ENCODE measurements at places on chromosomes 12 and 14.

GRCh38 chr12:15276088-15276698 lies 46.1 kb upstream of the PTPRO start:
- peak; percentile 48 for DNase-seq

DNA sequence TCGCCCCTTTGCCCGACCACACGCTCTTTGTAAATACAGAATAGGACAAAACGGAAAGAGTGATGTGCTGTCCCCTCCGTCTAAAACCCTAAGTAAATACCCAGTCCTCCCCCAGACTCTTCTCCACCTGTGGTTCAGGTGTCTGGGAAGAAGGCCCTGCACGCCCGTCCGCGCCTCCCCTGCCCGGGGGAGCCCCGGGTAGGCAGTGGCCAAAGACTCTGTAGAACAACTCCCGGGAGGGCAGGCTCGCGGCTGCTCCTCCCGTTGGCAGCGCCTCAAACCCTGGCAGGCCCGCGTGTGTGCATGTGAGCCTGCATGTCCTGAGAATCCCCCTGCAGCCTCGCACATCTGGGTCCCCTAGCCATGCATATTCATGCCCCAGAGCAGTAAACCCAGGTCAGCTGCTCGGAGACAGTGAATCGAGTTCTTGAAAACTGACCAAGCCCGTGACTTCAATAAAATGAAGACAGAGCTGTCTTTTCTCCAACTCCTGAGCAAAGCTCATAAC lies 165.8 kb downstream of the MON2 start:
- no peak for DNase-seq

DNA sequence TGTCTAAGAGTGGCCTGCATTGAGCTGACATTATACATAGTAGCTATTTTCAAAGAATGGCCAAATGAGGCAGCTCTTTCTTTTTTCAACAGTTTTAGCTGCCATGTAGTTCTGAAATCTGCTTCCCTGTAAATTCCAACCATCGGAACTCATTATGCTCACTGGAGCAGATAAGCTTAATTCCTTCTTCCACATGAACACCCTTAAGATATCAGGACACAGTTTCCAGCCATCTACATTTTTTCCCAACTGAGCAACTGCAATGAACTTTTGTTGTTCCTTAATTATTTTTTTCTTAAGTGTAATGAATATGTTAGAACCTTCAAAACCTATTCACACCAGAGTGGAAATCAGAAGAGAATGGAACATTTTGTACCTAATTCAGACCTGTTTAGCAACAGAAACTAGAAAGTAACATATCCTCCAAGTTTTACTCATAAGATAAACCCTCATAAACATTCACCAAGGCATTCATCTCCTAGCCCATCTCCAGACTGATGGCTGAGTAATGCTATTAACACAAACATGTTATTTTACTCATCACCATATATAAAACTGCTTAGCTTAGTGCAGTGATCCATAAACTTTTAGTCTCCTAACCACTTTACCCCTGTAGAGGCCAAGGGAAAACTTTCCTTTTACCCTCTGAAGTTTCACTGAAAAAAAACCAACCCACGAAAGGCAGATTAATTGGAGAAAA lies 296.1 kb upstream of the SYT1 start:
- peak; percentile 70 for DNase-seq

GRCh38 chr14:95494456-95494855 lies 22.0 kb downstream of the SYNE3 start:
- no peak for DNase-seq

GRCh38 chr12:33000016-33000415 lies 103.4 kb upstream of the PKP2 start:
- DNase-seq: no peak

DNA sequence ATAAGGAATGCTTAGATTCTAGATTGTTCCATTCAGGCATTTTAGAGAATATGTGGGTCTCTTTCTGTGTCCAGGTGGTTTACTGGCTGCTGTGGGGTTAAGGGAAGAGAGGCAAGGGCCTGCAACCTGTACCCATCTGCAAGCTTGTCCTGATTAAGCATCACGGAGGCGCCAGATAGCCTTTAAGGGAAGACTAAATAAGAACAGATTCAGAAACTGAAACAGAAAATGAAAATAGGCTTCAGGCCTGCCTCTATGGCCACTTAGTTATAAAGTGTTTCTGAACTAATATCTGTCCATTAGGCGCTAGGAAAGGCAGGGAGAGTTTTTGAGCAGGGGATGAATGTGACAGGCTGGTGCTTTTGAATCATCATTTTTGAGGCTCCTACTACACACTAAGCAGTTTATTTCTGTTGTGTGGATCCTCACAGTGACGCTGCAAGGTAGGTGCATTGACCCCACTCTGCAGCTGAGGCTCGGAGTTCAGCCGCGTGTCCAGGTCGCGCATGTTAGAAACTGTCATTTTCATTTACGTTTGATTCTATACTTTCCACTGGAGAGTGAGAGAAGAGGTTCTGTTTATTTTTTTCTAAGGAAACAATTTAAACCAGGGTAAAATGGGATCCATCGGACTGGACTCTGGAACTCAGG lies 47.4 kb downstream of the SLC6A12 start:
- DNase-seq: no peak

DNA sequence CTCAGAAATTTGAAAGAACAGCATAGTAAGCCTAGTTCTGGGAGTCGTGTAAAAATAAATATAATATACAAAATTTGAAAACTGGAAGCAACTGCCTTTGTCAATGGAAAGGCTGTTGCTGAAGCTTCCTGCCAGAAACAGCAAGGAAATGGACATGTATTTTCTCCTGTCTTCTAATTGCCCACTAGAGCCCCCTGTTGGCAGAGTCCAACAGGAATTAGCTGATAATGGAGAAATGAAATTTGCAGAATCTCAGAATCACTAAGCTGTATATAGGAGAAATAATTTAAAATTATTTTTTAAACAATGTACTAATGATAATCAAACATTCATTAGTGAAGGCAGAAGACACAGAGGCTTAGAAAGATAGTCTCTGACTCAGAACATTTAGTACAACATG lies 414.8 kb downstream of the SLC6A15 start:
- no peak for DNase-seq

GRCh38 chr12:96244826-96245225 lies 50.7 kb downstream of the ELK3 start:
- DNase-seq: no peak

DNA sequence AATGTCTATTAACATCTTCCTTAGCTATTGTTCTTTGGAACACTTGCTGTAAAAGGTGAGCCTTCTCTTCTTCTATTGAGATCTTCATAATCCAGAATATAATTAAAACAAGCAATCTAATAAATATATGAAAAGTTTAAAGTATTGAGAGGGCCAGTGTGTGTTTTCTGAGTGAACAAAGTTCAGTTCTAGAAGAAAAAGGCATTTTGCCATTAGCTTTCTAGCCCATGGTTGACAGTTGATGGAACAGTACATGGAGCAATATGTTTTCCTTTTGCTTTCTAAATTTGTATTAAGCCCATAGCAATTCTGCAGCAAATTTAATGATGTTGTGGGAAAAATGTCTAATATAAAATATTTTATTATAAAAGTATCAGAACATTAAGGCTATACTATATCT lies 853.0 kb downstream of the TRHDE start:
- no peak for DNase-seq

- peak; percentile 43 for DNase-seq
Measured at GRCh38 chr14:22900081-22900799, 17.2 kb downstream of the REM2 start.

GRCh38 chr12:16150276-16150675 lies 127.2 kb downstream of the SLC15A5 start:
- DNase-seq: no peak

GRCh38 chr14:24924544-24924943 lies 125.4 kb downstream of the STXBP6 start:
- DNase-seq: no peak

GRCh38 chr14:99888149-99888548 lies 94.9 kb downstream of the EML1 start:
- DNase-seq: no peak

GRCh38 chr12:42468921-42469320 lies 120.6 kb downstream of the PRICKLE1 start:
- no peak for DNase-seq

GRCh38 chr14:75286313-75286712 lies 7.7 kb downstream of the FOS start:
- no peak for DNase-seq

GRCh38 chr12:58804749-58805148 lies 115.6 kb downstream of the LRIG3 start:
- DNase-seq: no peak

DNA sequence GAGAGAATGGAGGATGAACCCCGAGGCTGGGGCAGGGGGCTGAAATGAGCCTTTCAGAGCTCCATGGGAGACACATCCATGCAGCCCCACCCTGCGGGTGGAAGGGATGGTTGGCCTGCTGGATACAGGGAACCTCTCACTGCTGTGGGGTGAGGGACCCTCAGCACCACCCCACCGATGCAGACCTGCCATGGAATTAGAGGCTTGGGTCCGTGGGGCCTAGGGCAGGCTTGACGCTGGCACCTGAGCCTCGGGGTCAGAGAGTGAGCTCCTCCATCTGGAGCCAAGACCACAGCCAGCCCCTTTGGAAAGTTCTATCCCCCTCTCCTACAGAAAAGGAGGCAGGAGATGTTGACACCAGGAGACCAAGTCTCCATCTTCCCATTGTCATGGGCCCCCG lies 7.4 kb upstream of the KRT74 start:
- DNase-seq: no peak

GRCh38 chr12:99151744-99152143 lies 495.8 kb upstream of the GARIN6 start:
- DNase-seq: peak; percentile 8

- no peak for DNase-seq
Measured at GRCh38 chr12:88006351-88006750, 22.9 kb downstream of the C12orf50 start.

- no peak for DNase-seq
Measured at GRCh38 chr12:44921736-44922135, 45.6 kb upstream of the NELL2 start.

- no peak for DNase-seq
Measured at GRCh38 chr14:22606380-22606779, 8.3 kb downstream of the ABHD4 start.

- no peak for DNase-seq
Measured at GRCh38 chr12:56080556-56081138, 682 bp downstream of the ERBB3 start.

- no peak for DNase-seq
Measured at GRCh38 chr14:63773504-63773903, 45.6 kb upstream of the SGPP1 start.

DNA sequence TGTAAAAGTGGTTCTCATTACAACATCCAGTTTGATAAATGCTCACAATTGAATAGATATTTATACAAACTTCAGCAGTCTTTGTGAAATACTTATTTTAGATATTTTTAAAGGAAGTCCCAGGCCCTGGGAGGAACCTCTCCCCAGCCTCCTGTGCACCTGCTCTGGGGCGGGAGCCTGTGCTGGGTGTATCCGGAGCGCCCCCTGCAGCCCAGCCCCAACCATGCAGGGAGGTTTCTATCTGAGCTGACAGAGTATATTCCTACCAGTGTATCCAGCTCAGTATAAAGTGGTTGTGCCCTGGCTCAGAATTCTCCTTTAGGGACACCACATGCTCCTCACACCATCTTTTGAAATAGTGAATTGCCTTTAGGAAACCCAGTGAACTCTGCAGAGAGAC lies 851.8 kb downstream of the TMEM121 start:
- DNase-seq: no peak

GRCh38 chr12:93103154-93103553 lies 174.1 kb upstream of the EEA1 start:
- DNase-seq: no peak

GRCh38 chr14:101499080-101499479 lies 62.2 kb upstream of the DIO3 start:
- DNase-seq: no peak

DNA sequence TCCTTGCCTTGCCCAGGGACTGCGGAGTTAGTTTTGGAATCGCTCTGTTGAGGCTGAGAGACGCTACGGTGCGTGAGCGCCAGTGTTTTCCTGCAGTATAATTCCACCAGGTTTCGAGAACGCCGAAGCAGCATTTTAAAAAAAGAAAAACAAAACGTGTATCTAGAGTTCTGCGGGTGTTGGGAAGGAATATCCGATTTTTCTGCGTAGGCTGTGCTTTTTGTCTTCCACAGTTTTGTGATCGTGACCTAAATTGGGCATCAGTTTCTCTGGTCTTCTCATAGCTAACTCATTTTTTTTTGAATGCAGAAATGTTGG lies 778 bp downstream of the DNM1L start:
- no peak for DNase-seq

DNA sequence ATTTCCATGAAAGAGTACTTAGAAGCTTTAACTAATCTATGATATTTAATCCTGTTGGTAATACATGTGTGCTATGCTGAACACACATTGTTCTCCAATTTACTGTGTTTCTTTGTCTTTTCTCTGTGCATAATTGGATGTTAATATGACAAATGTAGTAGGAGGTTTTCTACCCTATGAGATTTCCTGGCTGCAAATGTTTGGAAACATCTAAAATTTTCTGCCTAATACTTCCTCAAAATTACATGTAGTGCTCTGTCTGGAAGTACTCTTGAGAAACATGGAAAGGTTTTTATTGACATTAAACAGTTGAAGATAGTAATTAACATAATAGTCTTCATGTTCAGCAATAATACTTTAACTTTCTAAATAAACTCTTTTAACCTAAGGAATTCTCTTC lies 213.0 kb downstream of the KITLG start:
- no peak for DNase-seq

- DNase-seq: no peak
Measured at GRCh38 chr12:9052610-9053009, 63.1 kb downstream of the A2M start.

- DNase-seq: no peak
Measured at GRCh38 chr14:105168093-105168420, 519 bp downstream of the JAG2 start.

All from kidney glomerular epithelial cell (primary cell).